ENCODE measurements at places on chromosomes 16 and 17. TPM values are rescaled to one million over a fixed set of nuclear protein-coding genes. Genes with fewer than 3 reads are reported as not detected.
A peak's percentile ranks its signal among the peaks of the same experiment; 100 is the strongest.

- H3K4me3 ChIP-seq, result no peak overlapping the region
- H3K27me3 ChIP-seq, result peaks cover 27% of the 10 kb centered on the region
- 0 out of 2 replicates have a peak, but pooled peaks cover 3% of the 10 kb centered on the region for H3K4me1 ChIP-seq
- no peak for DNase-seq
Measured at GRCh38 chr17:42055496-42055895, 5.1 kb upstream of the C17orf113 start.

GRCh38 chr17:48909783-48910182 is 1.6 kb downstream of the UBE2Z start:
- no peak overlapping the region for H3K27ac ChIP-seq
- peaks cover 36% of the 10 kb centered on the region for H3K36me3 ChIP-seq
- H3K4me3 ChIP-seq, result peak overlapping the region; percentile 89

DNA sequence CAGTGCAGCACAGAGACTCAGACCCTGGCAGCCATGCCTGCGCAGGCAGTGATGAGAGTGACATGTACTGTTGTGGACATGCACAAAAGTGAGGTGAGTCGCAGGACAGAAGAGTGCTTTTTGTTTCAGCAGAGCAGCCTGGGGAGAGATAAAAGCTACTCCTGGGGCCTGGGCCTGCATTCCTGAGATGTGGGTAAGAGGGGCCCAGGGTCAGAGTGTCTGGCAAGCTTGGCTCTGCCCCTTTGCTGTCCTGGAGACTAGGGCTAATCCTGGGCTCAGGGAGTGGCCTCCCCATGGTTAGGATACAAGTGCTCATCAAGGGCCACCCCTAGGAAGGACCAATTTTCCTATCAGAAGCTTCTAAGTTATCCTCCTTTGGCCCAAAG is 4.8 kb upstream of the ERBB2 start:
- H3K36me3 ChIP-seq, result no peaks in the 10 kb centered on the region
- H3K4me1 ChIP-seq, result peaks cover 5% of the 10 kb centered on the region
- no peak for DNase-seq
- H3K27ac ChIP-seq, result no peak overlapping the region

Gene KRT15
- 41.9 TPM for total RNA-seq

- peaks cover 4% of the 10 kb centered on the region for H3K36me3 ChIP-seq
- H3K4me3 ChIP-seq, result peak overlapping the region; percentile 89
- H3K27me3 ChIP-seq, result no peaks in the 10 kb centered on the region
- H3K4me1 ChIP-seq, result peaks cover 57% of the 10 kb centered on the region
- H3K27ac ChIP-seq, result peak overlapping the region; percentile 81
Measured at GRCh38 chr17:40100669-40101366, 429 bp upstream of the NR1D1 start.

DNA sequence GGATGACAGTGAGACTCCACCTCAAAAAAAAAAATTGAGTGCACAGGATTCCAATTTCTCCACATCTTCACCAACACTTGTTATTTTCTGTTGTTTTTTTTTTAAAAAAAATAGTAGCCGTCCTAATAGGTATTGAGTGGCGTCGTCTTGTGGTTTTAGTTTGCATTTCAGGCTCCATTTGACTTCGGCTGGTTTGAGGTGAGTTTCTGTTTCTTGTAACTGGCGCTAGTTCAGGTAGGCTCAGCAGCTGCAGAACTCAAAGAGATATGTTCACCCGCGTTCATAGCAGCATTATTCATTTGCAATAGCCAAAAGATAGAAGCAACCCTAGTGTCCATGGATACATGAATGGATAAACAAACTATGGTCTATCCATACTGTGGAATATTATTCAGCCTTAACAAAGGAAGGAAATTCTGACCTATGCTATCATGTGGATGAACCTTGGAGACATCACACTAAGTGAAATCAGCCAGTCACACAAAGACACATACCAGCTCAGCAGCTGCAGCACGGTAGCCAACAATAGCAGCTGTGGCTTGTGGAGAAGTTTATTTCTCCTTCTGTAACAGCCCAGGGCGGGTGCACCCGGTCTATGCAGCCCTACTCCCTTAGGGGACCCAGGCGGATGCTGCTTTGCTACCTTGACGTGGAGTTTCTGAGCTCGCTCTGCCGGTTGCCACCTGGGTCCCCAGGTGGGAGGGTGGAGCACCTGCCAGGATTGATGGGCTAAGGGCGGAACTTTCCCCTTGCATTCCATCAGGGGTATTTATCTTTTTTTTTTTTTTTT is 44.9 kb downstream of the TMEM235 start:
- no peaks in the 10 kb centered on the region for H3K4me1 ChIP-seq

Data from PC-9 (cell line).